ENCODE measurements at places on chromosomes 16 and 17.

GRCh38 chr17:18323007-18323406 is 7.9 kb downstream of the SMCR8 start:
- no peak for DNase-seq

- no peak for DNase-seq
These were observed 8.3 kb downstream of the SLC7A6 start for GRCh38 chr16:68272507-68273209.

- no peak for DNase-seq
These were observed 10.5 kb upstream of the ALDOA start for GRCh38 chr16:30054959-30055553.

DNA sequence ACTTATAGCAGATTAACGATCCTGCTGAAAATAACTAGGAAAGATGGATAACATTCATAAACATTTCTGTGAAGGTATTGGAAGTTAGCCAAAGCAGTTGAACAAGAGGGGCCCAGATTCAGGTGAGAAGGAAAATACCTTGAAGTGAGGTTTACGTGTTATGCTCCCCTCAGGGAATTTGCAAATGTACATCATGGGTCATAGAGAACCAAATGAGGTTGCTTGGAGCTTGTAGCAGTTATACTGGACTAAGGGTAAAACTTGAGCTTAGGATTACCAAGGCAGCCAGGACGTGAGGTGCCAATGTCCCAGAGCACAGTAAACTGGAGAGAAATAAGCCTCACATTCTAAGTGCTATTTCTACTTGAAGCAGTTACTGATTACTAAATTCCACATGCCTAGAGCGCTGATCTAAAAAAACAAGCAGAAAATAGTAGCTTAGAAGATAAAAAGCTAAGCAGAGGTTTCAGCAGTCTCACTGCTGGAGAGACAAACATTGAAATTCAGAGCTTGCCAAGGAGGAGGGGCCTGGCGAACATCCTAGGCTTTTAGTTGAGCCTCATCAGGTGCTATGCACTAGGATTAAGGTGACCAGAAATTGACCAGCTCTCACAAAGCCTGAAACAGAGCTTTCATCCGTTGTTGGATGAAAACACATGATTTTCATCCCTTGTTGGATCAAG is 136.7 kb upstream of the FAM20A start:
- no peak for DNase-seq

- DNase-seq = no peak
These were observed 169.8 kb downstream of the IRF8 start for GRCh38 chr16:86068722-86069121.

- no peak for DNase-seq
These were observed 6.7 kb downstream of the SYNGR2 start for GRCh38 chr17:78174870-78175642.

- no peak for DNase-seq
These were observed 109.6 kb downstream of the CNTNAP4 start for GRCh38 chr16:76386784-76387183.

DNA sequence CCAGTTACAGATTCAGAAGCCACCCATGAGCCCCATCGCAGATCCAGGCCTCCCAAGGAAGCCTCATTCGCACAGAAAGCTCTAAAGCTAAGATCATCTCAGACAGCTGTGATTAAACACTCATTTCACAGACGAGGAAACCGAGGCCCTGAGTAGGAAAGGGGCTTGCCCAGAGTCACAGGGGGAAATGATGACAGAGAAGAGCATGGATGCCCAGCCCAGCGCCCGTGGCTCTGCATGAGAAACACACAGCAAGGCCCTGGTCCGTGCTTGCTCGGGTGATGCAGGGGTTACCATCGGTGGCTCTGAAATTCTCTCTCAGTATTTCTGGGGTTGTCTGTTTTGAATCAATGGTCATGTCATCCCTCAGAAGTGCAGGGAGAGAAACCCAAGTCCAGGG is 109.6 kb downstream of the C16orf78 start:
- DNase-seq = no peak

DNA sequence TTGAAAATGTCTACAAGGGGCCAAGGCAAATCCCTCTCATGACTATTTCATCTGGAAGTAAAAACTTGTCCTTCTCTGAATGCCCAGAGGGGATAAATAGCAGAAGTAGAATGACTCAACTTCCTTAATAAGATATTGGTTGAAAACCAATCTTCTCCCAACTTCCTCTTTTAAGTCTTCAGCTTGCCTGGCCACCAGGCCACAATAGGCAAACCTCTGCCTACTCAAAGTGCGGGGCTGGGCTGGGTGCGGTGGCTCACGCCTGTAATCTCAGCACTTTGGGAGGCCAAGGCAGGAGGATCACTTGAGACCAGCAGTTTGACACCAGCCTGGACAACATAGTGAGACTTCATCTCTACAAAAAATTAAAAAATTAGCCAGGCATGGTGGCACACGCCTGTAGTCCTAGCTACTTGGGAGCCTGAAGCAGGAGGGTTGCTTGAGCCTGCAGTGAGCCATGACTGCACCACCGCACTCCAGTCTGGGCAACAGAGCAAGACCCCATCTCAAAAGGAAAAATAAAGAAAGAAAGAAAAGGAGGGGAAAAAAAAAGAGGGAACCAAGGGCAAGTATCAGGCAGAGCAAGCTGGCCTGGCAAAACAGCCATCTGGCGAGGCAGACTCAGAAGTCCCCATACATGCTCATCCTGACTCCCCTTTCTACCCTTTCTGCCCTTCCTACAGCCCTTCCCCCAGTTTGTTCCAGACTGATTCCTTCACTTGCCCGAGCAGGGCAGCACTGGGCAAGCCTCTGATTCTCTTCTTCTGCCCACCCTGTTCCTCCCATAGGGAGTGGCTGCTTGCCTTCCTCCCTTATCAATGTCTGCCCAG is 20.6 kb downstream of the MAP3K14 start:
- DNase-seq = no peak

- DNase-seq = no peak
These were observed 2.3 kb downstream of the SPG7 start for GRCh38 chr16:89510526-89510925.

DNA sequence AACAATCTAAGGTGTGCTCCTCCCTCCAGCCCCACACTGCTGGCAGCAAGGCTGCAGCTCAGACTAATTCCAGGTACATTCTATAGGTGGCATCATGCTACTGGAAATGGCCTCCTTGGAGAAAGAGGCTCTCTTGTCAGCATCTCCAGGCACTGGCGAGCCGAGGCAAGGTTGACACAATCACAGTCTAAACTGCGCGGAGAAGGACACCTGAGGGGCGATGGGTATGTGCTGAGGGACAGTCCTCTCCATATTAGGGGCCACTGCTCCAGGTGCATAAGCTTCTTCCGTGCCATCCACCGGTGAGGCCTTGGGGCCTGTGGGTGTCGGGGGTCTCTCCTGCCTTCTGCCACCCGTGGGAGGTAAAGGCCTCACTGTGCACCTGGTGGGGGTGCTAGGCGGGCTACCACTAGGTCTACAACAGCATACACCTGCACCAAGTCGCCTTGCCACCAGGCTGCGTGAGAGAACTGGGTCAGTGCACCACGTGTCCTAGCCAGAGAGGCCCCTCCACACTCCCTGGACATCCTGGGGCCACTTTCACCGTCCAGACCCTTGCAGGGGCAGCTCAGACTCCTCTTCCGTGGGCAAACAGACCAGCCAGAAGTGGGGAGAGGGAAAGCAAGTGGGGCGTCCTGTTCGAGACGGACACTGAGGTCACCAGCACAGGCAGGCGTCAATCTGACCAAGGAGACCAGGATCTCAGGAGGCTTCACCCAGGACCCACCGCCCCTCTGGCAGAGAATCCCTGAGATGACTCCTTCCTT is 12.1 kb upstream of the CBX8 start:
- DNase-seq = no peak

DNA sequence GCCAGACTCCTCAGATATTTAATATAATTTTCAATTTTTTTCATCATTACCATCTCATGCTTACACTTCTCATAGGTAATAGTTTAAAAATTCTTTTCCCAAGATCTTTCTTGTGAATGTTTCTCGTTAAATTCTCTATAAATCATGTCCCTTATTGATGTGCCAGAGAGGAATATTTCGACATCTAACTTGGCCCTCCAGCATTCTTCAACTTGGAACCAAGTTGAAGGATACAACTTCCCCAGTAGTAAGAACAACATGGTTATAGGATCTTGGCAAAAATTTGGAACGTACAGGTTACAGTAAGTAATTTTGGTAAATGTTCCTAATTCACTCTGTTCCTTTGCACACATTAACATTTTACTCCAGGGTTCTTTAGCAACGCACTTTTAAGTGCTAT is 731.8 kb downstream of the CDH11 start:
- DNase-seq = no peak

- no peak for DNase-seq
These were observed 77.5 kb downstream of the KANSL1 start for GRCh38 chr17:46115699-46116098.

DNA sequence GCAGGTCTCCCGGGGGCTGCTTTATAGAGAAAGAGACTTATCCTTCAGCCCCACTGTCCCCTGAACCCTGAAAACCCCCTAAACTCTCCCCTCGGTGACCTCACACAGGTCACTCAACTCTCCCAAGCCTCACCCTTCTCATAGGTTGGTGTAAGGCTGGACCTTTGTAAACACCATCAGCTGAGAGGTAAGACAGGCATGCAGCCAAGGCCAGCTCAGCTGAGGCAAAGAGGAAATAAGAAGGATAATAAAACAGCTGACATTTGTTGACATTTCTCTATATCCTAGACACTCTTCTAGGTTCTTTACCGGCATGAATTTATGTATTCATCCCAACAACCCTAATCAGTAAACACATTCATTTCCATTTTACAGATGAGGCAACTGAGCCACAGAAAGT is 134.3 kb downstream of the CCT6B start:
- no peak for DNase-seq

GRCh38 chr16:89828199-89828869 is at the start of gene SPIRE2:
SPIRE2 (plus strand) TSS chr16:89828475; CDS start chr16:89828551, 76 bp downstream.
- DNase-seq = peak; percentile 31

- DNase-seq = no peak
These were observed 70.2 kb downstream of the SNX11 start for GRCh38 chr17:48177816-48178215.

DNA sequence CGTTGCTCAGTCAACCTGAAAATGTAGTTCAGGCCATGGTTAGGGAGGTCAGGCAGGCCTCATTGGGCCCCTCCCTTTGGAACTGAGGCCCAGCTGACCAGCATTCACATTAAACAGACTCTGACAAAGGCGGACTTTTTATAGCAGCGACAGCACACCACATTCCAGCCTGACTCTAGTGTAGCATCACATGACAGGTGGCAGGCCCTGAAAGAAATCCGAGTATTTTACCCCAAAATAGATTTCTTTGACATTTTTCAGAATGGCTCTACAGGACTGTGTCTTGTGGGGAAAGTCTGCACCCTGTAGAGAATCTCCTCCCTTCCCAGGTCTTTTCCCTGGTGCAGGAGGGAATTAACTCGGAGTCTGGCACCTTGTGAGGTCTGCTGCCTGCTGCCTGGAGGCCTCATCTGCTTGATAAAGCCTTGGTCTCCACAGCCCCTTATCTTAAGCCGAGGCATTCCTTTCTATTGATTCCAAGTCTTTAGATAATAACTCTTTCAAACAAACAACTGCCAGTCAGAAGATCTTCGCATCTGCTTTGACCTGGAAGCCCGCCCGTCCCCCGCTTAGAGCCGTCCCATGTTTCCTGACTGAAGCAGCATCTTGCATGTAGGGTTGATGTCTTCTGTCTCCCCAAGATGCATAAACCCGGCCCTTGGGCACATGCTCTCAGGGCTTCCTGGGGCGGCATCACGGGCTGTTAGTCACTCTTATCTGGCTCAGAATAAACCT is 44.0 kb upstream of the CAPN15 start:
- DNase-seq = no peak
